ENCODE measurements at places on chromosomes 7 and 10.

GRCh38 chr10:13707156-13707881 is 120.6 kb downstream of the PRPF18 start:
- DNase-seq: peak; percentile 40

GRCh38 chr7:148380596-148381419 is 209.8 kb upstream of the C7orf33 start:
- DNase-seq: no peak

GRCh38 chr10:128031216-128031615 is 95.0 kb downstream of the MKI67 start:
- DNase-seq: no peak

GRCh38 chr10:16779384-16779915 is 37.8 kb downstream of the RSU1 start:
- DNase-seq: no peak

- DNase-seq: no peak
These were observed 377.1 kb downstream of the HPSE2 start for GRCh38 chr10:98858525-98858924.

GRCh38 chr7:101233907-101234547 is 3.6 kb downstream of the CLDN15 start:
- no peak for DNase-seq

DNA sequence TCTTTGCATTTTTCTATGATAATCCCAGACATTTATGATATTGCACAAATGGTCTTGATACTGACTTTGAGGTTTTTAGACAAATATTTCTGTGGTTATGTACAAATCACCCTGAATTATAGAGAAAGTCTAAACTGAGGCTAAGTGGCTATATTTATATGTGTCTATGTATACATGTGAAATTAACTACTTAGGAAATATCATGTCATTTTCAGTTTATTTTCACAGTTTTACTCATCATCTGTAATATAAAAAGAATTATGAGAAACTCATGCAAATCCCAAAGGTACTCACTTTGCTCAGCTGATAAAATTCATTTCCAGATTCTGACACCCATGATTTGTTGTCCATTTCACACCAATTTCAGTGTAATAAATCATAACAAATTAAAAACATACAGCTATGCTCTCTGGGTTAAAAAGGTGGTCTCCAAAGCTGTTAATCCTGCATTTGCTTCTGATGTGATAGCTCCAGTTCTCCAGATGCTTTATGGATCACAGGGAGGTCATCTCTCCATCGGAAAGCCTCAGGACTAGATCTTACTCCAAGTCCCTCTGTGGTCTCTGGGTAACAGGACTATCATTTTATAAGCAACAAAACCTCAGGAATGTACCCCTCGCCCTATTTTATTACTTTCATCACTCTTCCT is 673.9 kb downstream of the PARD3 start:
- no peak for DNase-seq

GRCh38 chr7:7810826-7811225 is 92.4 kb upstream of the RPA3 start:
- no peak for DNase-seq

GRCh38 chr7:116086547-116087045 is 56.0 kb upstream of the TFEC start:
- DNase-seq: no peak

Measured in neural crest cell (in vitro differentiated cells).